RWPE2 (cell line): ENCODE measurements at places on chromosomes 7 and 10.

DNA sequence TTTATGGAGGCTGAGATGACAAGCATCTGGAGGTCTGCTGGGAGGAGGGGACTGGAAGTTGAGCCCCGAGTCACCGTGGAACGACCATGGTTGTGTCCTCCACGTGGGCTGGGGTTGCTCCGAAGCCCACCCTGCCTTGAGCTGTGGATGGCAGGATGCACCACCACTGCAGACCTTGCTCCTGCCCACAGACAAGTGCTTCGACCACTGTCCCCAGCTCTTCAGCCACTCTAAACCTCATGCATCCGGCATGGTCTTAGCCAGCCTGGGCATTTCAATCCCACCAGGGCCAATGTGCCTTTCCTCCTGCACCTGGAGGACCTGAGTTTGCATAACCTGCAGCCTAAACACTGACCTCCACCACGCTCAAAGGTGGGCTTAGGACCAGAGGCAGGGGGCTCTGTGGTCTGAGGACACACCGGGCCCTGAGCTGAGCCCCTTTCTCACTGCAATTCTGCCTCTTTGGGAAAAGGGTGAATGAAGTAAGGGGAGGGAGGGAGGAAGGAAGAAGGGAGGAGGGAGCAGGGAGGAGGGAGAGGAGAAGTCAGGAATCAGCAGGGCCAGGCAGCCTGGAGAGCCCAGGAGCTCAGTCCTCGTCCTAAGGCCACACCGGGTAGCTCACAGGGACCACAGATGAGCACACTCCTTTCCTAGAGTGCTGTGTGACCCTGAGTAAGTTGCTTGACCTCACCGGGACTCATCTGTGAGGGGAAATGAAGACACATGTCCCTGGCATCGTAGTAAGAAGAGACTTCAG lies 44.8 kb upstream of the DNAAF5 start:
- peak; percentile 22 for DNase-seq

- DNase-seq = no peak
Measured at GRCh38 chr10:70604106-70604505, 1.6 kb upstream of the PRF1 start.

DNA sequence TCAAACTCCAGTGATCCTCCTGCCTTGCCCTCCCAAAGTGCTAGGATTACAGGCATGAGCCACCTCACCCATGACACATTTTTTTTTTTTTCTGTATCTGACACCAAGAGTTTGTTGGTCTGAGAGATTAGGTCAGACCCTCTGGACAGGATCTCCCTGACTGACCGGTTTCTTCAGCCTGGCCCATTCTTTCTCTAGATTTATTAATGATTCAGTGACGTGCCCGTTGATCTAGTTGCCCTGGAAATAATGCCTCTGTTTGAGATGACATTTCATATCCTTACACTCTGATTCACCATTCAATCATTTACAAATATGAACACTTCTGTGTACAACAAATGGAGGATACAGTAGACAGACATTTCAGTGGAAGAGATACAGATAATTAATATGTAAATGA lies 1.4 kb upstream of the ZNF212 start:
- DNase-seq = no peak

DNA sequence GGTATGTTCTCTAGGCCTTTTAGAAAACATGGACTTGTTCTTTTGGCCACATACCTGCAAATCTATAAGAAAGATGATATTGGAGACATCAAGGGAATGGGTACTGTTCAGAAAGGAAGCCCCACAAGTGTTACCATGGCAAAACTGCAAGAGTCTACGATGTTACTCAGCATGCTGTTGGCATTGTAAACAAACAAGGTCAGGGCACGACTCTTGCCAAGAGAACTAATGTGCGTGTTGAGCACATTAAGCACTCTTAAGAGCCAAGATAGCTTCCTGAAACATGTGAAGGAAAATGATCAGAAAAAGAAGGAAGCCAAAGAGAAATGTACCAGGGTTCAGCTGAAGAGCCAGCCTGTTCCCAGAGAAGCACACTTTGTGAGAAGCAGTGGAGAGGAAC lies 37.1 kb downstream of the SDK1 start:
- DNase-seq = no peak

- DNase-seq = no peak
Measured at GRCh38 chr7:135459951-135460567, 49.8 kb downstream of the CNOT4 start.
